Stimulated activated CD4-positive, alpha-beta T cell treated with anti-CD3 and anti-CD28 coated beads, Interleukin-2, amount 100 ng/mL, for 48 hours (primary cell): ENCODE measurements at places on chromosomes 13 and 19.
A peak's percentile ranks its signal among the peaks of the same experiment; 100 is the strongest.

GRCh38 chr13:72198967-72199560 is 332.1 kb upstream of the DACH1 start:
- no peak for DNase-seq

DNA sequence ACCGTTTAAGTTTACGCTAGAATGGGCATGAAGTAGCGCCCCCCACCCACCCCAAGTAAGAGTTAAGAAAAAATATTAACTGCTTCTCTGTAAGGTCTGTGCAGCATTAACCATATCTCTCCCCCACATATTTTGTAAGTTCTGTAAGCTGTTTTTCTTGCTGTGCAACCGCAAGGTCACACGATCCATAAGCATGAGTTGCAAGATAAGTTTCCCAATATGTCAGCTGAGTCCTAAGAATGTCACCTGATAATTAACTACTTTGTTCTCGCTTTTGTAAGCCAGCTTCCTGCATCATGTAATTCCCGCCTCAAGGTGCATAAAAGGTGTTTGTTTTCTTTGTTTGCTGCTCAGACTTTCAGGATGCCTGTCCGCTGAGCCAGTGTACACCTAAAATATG is 187.0 kb downstream of the MYO16 start:
- DNase-seq, result no peak

- DNase-seq, result no peak
These were observed 72.7 kb downstream of the SPACA7 start for GRCh38 chr13:112448621-112449544.

DNA sequence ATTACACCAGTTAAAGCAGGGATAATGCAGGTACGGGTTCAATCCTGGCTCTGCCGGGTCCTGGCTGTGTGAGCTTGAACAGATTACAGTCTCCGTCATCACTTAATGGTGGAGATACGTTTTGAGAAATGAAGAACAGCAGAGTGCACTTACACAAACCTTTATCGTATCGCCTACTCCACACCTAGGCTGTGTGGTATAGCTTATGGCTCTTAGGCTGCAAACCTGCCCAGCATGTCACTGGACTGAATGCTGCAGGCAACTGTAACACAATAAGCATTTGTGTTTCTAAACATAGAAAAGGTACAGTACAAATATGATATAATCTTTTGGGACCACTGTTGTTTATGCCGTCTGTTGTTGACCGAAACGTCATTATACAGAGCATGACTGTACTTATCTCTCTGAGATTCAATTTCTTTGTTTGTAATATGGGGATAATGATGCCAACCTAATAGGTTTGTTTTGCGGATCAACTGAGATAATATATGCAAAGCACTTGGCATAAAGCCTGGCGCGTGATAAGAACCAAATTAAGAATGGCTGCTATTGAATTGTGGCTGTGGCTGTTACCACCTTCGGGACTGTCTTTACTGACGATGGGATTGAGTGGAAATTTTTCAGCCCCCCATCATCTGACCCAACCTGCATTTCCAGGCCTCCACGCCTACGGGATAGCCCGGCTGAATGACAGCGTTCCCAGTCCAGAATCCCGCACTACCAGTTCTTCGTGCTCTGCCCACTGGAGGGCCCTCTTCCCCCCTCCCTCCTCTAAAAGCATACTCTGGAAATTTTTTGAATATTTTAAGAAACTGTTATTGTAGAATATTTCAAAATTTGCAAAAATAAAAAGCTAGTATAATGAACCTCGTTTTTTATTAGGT is 11.2 kb downstream of the KRTDAP start:
- DNase-seq, result no peak

GRCh38 chr13:98142380-98143156 is at the start of gene FARP1:
Gene FARP1, plus strand, starts transcription at chr13:98143094. Its CDS starts 70,149 bp downstream, at chr13:98213243.
- DNase-seq, result peak; percentile 30
